Activated CD4-positive, alpha-beta T cell treated with anti-CD3 and anti-CD28 coated beads, Interleukin-2, amount 10 ng/mL, durations not matched to agents 24 days and 14 days (primary cell): ENCODE measurements at places on chromosomes 5 and 9. TPM values are rescaled to one million over a fixed set of nuclear protein-coding genes. Genes with fewer than 3 reads are reported as not detected.

GRCh38 chr9:114861922-114862605, 56.2 kb upstream of the TNFSF15 start:
- DNase-seq, result no peak

Gene OR1Q1
- not detected in 2 replicates for total RNA-seq

- DNase-seq, result no peak
These were observed 3.3 kb upstream of the FAM170A start for GRCh38 chr5:119626086-119626485.

GRCh38 chr5:134398609-134399155, 13.0 kb downstream of the CDKN2AIPNL start:
- no peak for DNase-seq
